Memory B cell (primary cell): ENCODE measurements at places on chromosomes 1 and 21.

GRCh38 chr21:33441489-33442477, 38.0 kb downstream of the TMEM50B start:
- peak; percentile 45 for DNase-seq

GRCh38 chr1:21304488-21304887, 14.2 kb upstream of the ECE1 start:
- no peak for DNase-seq

DNA sequence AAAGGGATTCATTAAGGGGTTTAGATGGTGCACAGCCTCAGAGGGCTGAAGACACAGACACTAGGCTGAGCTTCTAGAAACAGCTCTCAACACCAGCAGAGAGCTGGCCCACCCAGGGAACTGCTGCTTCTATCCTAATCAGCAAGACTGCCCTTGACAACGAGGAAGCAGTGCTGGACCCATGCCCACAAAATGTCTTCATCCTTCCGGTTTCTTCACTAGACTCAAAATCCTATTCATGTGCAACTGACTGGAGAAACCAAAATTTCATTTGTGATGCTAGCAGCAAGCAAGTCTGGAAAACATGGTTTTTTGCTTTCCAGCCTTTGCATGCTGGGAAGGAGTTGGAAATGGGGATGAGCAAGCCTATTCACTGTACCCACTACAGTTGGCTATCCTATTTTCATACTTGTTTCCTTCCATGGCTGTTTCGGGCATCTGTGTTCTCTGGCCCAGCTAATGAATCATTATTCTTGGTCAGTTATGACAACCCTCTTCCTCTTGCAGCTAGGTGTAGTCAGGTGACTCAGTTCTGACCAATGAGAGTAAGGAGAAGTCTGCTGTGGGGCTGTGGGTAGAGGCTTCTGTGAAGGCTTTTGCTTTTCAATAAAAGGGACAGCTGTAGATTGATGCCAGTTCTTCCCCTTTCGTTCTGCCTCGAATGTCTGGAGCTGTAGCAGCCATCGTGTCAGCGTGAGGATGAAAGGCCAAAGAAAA, 14.6 kb upstream of the TMEM61 start:
- DNase-seq, result no peak

- DNase-seq, result no peak
Observed at GRCh38 chr1:146021050-146021445, 487 bp downstream of the HJV start.

DNA sequence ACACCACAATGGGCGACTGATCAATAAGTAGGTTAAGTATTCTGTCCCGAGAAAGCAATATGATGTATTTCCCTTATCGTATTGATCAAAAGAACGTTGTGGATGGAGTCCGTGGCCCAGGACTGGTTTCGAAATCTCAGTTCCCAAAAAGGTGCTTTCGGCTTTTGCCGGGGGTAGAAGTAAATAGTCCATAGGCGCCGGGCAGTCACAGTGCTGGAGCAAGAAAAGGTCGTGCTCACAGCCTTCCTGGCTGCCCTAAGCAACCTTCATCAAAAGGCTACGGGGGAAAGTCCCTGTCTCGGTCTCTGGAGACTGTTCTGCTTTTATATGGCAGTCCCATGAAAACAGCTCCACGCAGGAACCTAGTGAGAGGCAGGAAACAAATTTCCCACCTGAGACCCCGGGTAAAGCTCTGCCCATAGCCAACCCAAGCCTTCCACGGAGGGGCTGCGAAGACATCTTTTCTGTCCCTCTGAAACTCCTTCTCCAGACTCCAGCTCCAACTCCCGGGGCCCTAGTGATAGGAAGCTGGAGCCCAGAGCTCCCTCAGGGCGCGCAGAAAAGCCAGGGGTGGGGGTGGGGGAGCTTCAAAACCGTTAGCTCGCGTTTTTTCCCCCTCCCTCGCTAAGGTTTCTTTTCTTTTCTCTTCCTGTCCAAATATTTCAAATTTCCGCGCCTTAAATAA, 7.0 kb downstream of the CDKN2C start:
- DNase-seq, result peak; percentile 40

GRCh38 chr1:211633524-211633846, 41.9 kb downstream of the NEK2 start:
- no peak for DNase-seq

DNA sequence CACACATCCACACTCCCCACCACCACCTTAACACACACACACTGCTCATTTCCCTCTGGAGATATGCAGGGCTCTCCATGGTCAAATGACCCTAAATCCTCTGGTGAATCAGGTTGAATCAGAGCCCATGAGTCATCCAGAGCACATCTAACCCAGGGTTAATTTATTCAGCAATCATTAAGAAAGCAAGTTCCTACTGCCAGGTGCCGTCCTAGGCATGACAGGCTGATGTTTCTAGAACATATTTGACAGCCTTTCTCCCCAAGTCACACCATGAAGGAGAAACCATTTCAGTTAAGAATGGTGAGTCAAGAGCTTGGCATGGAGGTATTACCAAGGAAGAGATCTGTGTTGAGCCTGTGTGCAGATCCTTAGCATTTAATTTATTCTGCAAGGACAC, 194.3 kb upstream of the CAMK1G start:
- no peak for DNase-seq

GRCh38 chr1:59071289-59071688, 225.6 kb upstream of the FGGY start:
- DNase-seq, result no peak
